Mesenchymal stem cell (in vitro differentiated cells and primary cell): ENCODE measurements at places on chromosomes 13 and 19.

DNA sequence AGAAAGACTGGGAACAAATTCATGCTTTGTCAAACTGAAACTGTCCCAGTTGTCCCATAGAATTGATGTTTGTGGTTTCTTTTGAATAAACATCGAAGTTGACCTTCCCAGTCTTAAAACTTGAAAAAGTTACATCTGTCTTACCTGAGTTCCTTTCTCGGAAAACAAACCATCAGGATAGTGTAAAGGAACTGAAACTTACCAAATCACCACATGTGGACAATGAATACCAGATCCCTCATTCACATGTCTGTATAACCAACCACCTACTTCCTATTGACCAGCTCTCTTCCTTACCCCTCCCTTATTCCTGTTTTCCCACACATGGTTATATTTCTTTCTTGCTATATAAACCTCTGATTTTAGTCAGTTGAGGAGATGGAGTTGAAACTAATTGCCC, 791.7 kb upstream of the PCDH20 start:
- no peaks in the 10 kb centered on the region for H3K27me3 ChIP-seq
- no peak overlapping the region for H3K27ac ChIP-seq
- no peak for DNase-seq
- no peak overlapping the region for H3K4me3 ChIP-seq
- H3K36me3 ChIP-seq = no peaks in the 10 kb centered on the region

GRCh38 chr19:4693078-4693350, 22.9 kb upstream of the MYDGF start:
- no peak overlapping the region for H3K4me3 ChIP-seq
- peaks cover 39% of the 10 kb centered on the region for H3K4me1 ChIP-seq

GRCh38 chr13:27774169-27774568, 18.1 kb upstream of the GSX1 start:
- H3K27me3 ChIP-seq = peaks cover 75% of the 10 kb centered on the region
- H3K4me3 ChIP-seq = no peak overlapping the region
- H3K4me1 ChIP-seq = no peaks in the 10 kb centered on the region
- no peak for DNase-seq

DNA sequence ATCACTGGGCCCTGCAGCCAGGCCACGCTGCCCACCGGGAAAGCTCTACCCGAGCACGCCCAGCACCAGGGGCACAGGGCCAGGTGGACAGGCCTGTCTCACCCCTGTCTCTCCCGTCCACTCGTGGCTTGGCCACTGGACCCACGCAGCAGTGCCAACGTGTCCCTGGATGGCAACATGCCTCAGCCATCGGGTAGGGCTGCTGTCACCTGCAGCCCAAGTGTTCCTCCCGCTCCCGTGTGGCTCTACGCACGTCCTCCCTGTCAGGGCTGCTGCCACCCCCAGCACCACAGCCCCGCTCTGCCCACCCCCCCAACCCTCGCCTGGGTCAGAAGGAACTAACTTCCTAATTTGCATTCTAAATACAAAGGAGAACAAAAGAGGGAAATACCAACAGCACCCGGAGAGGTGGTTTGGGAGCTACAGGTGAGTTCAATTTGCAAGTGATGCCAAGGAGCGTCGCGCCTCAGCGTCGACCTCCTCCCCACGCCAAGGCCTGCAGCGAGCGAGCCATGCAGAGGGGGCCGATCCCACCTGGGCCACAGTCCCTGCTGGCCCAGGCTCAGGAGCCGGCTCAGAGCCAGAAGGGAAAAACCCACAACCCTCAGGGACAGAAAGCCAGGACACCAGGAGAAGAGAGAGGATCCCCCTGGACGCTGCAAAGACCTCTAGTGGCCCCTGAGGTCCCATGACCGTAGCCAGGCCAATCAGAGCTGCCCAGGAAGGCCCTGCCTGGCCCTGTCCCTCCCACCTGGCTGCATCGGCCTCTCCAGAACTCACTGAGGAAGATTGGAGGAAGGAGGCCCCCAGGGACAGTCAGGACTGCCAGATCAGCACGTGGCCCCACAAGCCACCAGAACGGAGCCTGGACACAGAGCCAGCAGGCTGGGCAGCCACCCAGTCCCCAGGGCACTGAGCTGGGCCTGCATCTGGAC, 128.4 kb upstream of the SPACA7 start:
- H3K4me1 ChIP-seq = no peaks in the 10 kb centered on the region
- H3K4me3 ChIP-seq = peak overlapping the region; percentile 39
- H3K27ac ChIP-seq = no peak overlapping the region
- DNase-seq = no peak
- no peaks in the 10 kb centered on the region for H3K27me3 ChIP-seq
- no peaks in the 10 kb centered on the region for H3K36me3 ChIP-seq

DNA sequence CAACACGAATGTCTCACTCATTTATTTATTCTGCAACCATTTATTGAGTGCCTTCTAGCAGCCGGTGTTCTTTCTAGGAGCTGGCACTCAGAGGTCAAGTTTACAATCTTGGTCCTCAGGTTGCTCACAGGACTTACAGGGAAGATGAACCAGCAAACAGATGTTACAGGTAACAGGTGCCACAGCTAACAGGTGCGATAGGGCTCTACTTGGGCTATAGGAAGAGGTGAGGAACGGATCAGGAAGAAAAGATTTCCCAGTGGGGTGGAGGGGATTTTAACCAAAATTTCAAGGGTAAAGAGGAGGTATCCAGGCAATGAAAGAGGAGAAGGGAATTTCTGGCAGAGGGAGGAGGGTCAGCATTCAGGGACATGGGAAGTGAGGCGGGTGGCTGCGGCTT, 87.3 kb upstream of the FARP1 start:
- H3K4me1 ChIP-seq = no peaks in the 10 kb centered on the region
- no peaks in the 10 kb centered on the region for H3K27me3 ChIP-seq

GRCh38 chr13:34513526-34513925, 428.5 kb upstream of the NBEA start:
- H3K36me3 ChIP-seq = no peaks in the 10 kb centered on the region
- DNase-seq = no peak
- no peaks in the 10 kb centered on the region for H3K4me1 ChIP-seq
